ENCODE measurements at places on chromosomes 11 and 22. TPM values are rescaled to one million over a fixed set of nuclear protein-coding genes. Genes with fewer than 3 reads are reported as not detected.

The SPI1 gene
- total RNA-seq: not detected

The CKAP5 gene
- total RNA-seq: 79.5 TPM

The HTATIP2 gene
- 27.9 TPM for total RNA-seq

The MRGPRX3 gene
- not detected for total RNA-seq

The OR52I2 gene
- total RNA-seq: not detected

The OR52I1 gene
- not detected for total RNA-seq

The TMPRSS6 gene
- not detected for total RNA-seq

The OTOG gene
- total RNA-seq: not detected

The CHRM4 gene
- not detected for total RNA-seq

The APOA5 gene
- not detected for total RNA-seq

The PPP1R14B gene
- 42.1 TPM for total RNA-seq

The BRSK2 gene
- not detected for total RNA-seq

The OR10A2 gene
- not detected for total RNA-seq

The MDK gene
- 52.2 TPM for total RNA-seq

The DKK3 gene
- 334 TPM for total RNA-seq

The SCGB1A1 gene
- not detected for total RNA-seq
